ENCODE measurements at places on chromosomes 3 and 15.

DNA sequence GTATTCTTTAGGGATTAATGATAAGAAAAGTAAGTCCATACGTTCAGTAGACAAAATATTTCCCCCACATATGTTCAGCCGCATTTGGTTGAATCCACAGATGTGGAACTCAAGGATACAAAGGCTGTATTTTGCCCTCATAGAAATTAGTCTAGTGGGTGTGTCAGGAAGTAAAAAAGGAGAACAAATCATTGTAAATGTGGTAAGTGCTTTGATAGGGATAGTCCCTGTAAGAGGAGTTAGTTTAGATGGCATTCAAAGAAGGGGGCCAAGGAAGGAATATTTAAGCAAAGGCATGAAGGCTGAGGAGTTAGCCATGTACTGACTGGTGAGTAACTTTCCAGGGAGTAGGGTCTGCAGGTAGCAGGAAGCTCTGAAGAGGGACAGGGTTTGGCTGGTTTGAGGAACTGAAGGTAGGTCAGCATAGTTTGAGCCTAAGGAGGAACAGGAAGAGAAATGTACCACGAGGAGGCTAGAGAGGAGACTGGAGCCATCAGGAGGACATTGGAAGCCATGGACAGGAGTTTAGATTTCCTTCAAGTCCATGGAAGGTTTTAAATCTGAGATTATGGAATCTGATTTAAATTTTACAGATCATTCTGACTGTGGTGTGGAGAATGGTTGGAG, 98.8 kb downstream of the MME start:
- no peak for DNase-seq

- no peak for DNase-seq
These were observed 251.9 kb downstream of the TJP1 start for GRCh38 chr15:29570121-29570947.

- no peak for DNase-seq
These were observed 48.4 kb downstream of the TMEM44 start for GRCh38 chr3:194584866-194585265.

GRCh38 chr3:25426408-25426807, 1.7 kb upstream of the RARB start:
- no peak for DNase-seq

DNA sequence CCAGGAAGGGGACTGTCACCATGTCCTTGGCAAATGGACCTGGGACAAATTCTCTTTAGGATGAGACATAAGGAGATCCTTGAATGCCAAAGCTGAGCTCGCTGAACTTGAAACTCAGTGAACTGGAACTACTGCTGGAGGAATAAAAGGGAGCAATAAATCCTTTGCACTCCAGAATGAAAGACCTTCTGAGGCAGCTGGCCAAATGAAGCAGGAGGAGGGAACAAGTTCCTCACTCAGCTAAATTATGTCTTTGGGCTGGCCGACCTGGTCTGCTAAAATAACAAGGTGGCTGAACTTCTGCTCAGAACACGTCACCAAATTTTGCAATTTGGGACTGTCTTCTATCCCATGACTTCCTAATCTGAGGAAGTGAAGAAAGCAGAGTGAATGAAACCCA, 314.7 kb downstream of the LPP start:
- DNase-seq, result no peak

- no peak for DNase-seq
These were observed 25.5 kb downstream of the RLBP1 start for GRCh38 chr15:89195836-89196235.

- no peak for DNase-seq
These were observed 3.3 kb downstream of the RYR3 start for GRCh38 chr15:33314069-33314468.

DNA sequence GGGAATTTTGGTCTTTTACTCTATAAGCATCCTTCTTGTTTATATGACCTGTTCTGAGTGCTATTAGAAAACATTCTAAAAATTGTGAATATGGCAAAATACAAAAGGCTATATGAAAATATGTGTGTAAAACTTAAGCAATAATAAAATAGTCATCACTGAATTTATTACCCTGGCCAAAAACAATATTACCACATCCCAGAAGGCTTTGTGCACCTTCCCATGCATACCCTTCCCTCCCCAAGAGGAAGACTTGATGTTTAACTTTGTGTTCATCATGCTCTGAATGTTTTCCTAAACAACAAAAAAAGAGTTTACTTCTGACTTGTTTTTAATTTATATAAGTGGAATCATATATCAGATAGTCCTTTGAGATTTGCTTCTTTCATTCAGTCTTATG, 155.1 kb upstream of the TNIK start:
- DNase-seq, result no peak

GRCh38 chr3:137669519-137670060, 94.5 kb upstream of the SOX14 start:
- no peak for DNase-seq

- no peak for DNase-seq
These were observed 40.9 kb downstream of the EFCAB12 start for GRCh38 chr3:129387487-129387886.

- no peak for DNase-seq
These were observed 186.4 kb downstream of the FAM43A start for GRCh38 chr3:194871864-194872668.

- DNase-seq, result no peak
These were observed 445 bp upstream of the TSEN2 start for GRCh38 chr3:12483872-12484197.

GRCh38 chr3:188979248-188979647, 192.5 kb upstream of the TPRG1 start:
- no peak for DNase-seq

- DNase-seq, result no peak
These were observed 3.1 kb downstream of the CIDEC start for GRCh38 chr3:9876991-9877390.

- no peak for DNase-seq
These were observed 51.4 kb upstream of the CTSH start for GRCh38 chr15:78995921-78996893.

GRCh38 chr15:31528846-31529245, 202.2 kb downstream of the KLF13 start:
- no peak for DNase-seq

GRCh38 chr15:80613762-80614365, 81.2 kb upstream of the ABHD17C start:
- DNase-seq, result no peak

DNA sequence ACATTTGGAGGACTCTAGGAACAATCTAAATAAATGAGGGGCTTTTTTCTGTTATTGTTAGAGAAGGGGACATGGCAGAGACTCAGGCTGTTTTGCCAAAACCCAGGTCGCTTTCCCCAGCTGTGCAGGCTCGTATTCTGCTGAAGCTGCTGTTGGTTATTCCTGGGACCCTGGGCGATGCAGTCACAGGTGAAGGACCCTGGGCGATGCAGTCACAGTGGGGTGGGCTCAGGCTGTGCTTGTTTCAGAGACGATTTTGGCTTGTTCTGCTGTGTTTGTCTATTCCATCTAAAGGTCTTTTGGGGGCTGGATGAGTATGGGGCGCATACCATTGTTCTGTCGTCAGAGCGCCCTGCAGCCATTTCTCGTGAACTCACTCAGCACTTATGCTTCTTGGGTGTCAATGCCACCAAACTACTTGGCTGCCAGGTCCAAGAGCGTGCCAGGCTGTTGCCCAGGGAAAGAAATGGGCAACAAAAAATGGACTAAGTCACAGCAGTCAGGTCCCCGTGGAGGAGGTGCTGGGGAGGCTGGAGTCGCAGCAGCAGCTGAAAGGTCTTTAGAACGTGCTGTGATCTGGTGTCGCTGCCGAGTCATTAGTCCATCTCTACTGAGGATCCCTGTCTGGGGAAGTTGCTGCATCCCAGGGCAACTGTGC, 151.4 kb downstream of the CHDH start:
- DNase-seq, result no peak

- no peak for DNase-seq
These were observed 610.2 kb downstream of the ZNF385D start for GRCh38 chr3:21140785-21141184.

- DNase-seq, result no peak
These were observed 246.5 kb downstream of the TBL1XR1 start for GRCh38 chr3:176950743-176951142.

DNA sequence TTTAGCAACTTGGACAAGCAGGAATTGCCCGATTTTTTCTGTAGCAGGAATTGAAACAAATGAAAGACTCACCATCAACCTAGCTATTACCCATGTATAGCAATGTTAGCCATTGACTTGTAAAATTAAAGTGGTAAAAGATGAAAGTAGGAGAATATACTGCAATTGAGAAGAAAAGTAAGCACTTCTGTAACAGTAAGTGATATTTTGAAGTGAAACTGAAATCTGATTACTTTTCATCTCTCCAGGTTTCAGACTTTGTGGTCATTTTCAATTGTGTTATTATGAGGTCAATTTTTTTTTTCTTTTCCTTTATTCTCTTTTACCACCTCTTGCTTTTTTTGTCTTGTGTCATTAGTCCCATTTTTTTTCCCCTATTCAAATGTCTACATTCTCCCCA, 1078.2 kb downstream of the ZPLD1 start:
- no peak for DNase-seq

DNA sequence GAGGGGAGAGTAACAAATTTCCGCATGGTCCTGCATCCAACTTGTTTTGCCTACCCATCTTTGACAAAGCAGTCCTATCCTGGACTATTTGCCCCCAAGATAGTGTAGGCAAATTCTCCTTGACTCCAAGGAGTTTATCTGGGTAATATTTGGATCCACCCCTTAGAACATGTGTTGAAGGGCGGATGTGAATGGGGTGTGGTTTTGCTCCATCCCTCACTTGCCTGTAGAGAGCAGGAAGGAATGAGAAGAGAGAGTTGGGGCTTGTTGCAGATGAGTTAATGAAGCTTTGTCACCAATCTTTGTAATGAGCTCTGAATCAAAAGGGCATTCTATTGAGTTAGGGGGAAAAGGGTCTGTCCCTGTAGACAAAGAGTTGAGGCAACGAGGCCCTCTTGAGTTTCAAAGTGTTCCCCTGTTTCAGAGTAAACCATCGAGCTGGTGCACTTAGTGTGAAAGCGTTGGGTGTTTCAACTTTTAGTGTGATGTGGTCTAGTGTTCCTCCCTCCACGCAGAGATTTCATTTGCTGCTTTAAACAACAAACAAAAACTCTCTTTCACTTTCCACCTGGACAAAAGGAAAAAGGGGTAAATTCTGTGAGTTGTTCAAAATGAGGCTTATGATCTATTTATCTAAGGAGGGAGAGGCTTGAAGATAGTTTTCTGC, 42.2 kb upstream of the PPARG start:
- no peak for DNase-seq

GRCh38 chr3:102026656-102027055, 177.3 kb downstream of the NFKBIZ start:
- no peak for DNase-seq

DNA sequence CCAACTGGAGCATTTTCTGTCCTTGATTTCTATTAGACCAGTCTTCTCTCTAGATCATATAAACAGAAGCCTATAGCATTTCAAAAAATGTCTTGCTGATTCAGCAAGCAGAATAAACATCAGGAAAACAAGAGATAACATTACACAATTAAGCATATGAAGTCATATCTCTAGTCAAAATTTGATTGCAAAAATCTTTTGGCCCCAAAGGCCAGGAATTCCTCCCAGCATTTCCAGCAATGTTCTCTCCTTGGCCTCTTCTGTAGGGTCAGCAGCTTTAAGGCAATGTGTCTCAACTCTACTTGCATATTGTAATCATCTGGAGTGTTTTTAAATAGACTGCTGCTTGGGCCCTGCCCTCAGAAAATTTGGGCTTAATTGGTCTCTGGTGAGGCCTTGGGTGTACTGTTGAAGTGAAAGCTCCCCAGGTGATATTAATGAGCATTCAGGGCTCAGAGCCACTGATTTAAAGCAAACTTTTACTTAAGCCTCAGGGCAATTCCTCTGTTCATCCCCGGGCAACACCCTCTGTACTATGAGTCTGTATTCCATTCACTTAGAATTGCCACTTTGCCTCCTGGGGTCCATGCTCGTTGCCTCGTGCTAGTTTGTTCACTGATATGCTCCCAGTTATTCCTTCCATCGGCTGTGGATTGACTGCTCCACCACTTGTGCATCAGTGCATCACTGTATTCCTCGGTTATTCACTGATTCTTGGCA, 1072.6 kb downstream of the ROBO2 start:
- no peak for DNase-seq

- no peak for DNase-seq
These were observed 615 bp downstream of the DHX30 start for GRCh38 chr3:47803480-47804025.

DNA sequence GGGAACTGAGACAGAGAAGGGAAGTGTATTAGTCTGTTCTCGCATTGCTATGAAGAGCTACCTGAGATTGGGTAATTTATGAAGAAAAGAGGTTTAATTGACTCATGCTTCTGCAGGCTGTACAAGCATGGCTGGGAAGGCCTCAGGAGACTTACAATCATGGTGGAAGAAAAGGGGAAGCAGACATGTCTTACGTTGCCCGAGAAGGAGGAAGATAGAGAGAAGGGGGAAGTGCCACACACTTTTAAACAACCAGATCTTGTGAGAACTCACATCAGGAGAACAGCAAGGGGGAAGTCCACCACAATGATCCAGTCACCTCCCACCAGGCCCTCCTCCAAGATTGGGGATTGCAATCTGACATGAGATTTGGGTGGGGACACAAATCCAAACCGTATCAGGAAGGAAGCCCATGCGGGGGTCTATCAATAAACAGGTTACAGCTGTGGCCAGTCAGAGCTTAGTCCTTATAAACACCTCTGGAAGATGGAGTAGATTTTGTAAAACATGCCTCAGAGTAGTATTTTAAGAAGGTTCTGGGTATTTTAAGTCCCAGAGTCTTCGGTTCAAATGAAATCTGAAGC, 153.9 kb downstream of the GHSR start:
- DNase-seq, result no peak

- no peak for DNase-seq
These were observed 16.9 kb downstream of the FAM43A start for GRCh38 chr3:194702545-194702944.

- no peak for DNase-seq
These were observed 96.0 kb downstream of the RPLP1 start for GRCh38 chr15:69548395-69549180.

GRCh38 chr15:100140527-100141308, 201.1 kb downstream of the ADAMTS17 start:
- DNase-seq, result no peak

DNA sequence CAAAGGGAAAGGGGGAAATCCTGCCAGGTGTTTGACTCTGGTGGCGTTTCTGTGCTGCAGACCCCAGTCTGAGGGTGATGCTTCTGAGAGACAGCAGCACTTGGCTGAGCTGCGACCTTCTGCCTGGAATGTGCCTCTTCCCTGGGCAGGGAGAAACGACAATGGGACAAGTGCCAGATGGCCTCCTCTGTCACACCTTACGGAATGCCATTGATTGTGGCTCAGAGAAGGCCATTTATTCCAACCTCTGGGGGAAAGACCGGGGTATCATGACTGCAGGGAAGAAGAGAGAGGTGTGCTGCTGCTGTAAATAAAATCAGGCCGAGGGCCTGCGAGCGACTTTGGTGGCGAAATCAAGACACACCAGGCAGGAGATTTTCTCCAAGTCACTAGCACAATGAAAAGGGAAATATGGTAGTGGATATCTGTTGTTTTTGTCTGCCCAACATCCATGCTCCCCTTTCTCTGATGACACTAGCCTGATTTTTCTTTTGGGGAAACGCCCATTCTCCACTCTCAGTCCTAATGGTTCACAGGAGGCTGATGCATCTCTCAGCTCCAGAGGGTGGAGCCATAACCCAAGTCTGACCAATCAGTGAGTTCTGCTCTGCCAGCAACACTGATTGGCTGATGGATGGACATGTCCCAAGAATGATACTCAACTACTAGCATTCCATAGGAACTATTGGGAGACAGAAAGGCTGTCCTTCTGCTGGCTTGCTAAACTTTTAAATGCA, 336.1 kb downstream of the FOXP1 start:
- DNase-seq, result no peak
